ENCODE measurements at places on chromosomes 13 and 19.

GRCh38 chr13:96629331-96629730 is 364.9 kb downstream of the OXGR1 start:
- DNase-seq: no peak

DNA sequence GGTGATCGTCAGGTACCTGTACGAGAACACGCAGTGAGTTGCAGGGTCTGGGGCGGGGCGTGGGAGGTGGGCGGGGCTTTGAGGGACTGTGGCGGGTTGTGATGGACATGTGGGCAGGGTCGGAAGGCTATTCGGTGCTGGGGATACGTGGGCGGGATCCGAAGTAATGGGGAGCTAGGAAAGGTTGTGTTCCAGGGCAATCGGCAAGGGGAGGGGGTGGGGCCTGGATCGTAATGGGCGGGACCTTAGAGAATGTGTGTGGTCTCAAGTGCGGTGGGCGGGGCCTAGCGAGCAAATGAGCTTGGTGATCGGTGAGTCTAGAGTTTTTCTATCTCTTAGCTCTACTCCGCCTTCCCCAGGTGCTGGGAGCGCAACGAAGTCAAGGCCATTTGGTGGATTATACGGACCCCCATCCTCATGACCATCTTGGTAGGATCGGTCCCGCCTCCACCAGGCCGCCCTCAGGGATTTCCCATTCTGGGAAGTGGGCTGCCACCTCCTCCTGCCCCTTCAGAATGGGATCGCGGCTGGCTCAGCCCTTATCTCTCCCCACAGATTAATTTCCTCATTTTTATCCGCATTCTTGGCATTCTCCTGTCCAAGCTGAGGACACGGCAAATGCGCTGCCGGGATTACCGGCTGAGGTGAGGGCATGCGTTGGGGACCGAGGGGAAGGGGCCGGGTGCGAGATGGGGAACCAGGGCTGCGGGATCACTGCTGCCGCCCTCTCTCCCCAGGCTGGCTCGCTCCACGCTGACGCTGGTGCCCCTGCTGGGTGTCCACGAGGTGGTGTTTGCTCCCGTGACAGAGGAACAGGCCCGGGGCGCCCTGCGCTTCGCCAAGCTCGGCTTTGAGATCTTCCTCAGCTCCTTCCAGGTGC is 9.6 kb downstream of the GIPR start:
- peak; percentile 79 for DNase-seq

DNA sequence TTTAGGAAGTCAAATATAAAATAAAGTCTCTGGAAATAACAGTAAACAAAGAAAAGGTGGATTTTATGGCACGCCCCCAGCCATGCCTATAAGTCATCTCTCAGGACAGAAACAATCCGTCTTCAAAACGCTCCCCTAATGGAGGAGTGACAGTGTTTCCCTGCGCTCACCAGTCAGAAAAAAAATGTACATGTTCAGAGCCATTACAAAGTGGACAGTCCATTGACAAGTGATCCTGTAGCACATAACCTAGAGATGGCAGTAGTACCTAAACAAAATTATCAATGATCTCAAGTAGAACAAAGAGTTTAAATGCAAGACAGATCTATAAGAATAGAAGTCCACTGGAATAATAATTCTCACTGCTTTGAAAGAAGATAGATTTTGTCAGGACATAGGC is 891.7 kb upstream of the MIR17HG start:
- DNase-seq: no peak

DNA sequence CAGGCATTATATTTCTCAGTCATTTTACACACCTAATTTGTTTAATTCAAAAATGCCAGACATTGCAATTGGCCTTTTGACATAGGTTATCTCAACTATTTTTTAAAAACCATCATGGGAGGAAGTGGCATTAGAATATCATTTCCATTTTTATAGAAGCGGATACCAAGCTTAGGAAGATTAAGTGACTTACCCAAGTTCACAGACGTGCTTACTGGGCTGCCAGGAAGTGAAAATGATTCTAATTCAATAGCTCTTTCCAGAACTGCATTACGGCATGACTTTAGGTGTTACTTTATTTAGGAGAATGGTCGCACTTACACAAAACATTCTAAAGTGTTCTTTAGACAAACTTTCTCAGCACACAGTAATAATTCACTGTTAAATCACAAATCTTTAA is 231.9 kb downstream of the KLF12 start:
- DNase-seq: no peak

GRCh38 chr13:74158028-74158427 is 23.8 kb upstream of the KLF12 start:
- DNase-seq: no peak

DNA sequence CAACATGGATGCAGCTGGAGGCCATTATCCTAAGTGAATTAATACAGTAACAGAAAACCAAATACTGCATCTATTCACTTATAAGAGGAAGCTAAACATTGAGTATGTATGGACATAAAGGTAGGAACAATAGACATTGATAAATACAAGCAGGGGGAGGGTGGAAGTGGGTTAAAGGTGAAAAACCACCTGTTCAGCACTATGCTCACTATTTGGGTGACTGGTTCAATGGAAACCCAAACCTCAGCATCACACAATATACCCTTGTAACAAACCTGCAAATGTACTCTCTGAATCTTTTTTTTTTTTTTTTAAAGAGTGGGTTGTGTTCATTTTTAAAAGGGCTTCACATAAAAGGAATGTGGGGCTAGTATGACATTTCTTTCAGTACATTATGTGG is 26.9 kb upstream of the CPB2 start:
- DNase-seq: no peak

DNA sequence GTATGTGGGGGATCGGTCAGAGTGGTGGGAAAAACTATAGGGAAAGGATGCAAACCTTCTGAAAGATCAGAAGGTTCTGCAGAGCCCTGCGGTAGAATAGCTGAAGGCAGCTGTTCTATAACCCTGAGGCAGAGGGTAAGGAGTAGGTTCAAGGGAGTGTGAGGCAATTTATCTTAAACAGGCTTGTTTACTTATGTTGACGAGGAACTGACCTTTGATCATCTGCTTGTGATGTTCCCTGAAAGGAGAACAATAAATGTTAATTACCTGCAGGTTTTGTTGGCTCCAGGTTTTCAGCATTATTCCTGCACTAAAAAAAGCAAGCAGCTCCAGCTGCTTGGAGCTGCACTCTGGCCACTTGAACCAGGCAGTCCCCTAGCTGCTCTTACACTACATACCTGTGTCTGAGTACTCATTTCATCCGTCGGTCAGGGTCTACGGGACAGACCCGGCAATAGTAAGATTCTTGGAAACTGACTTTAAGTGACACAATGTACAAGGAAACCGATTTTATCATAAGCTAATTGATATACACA is 202.1 kb downstream of the TBC1D4 start:
- DNase-seq: no peak

- no peak for DNase-seq
Measured at GRCh38 chr19:8831832-8832131, 322 bp downstream of the ZNF558 start.

- DNase-seq: peak; percentile 22
Measured at GRCh38 chr19:18233224-18233825, 7.1 kb upstream of the PDE4C start.

Data from CD4-positive, alpha-beta T cell treated with Interleukin-2 at 100 ng/mL for 4 hours (primary cell).